ENCODE measurements at places on chromosomes 7 and 10. TPM values are rescaled to one million over a fixed set of nuclear protein-coding genes. Genes with fewer than 3 reads are reported as not detected.

Gene CREB5
- total RNA-seq, result 15.2 TPM

Gene GPR37
- total RNA-seq, result not detected

Gene C10orf62
- 0.41 TPM for total RNA-seq

Gene TAS2R5
- not detected for total RNA-seq

Gene ECHDC3
- total RNA-seq, result 36.8 TPM
